Bladder microvascular endothelial cell (primary cell): ENCODE measurements at places on chromosomes 12 and 14. TPM values are rescaled to one million over a fixed set of nuclear protein-coding genes. Genes with fewer than 3 reads are reported as not detected.

Gene TAS2R50
- 1.1 and 9.0 TPM in 2 replicates for total RNA-seq

Gene RDH11
- total RNA-seq, result 63.0 and 92.8 TPM in 2 replicates

Gene IGF1
- total RNA-seq, result 0.57 and 0.65 TPM in 2 replicates

Gene CLEC9A
- total RNA-seq, result not detected in 2 replicates

Gene POTEM
- total RNA-seq, result not detected in 2 replicates

Gene RFX4
- total RNA-seq, result not detected in 2 replicates

Gene TMEM132D
- total RNA-seq, result not detected in 2 replicates

Gene FAM186B
- total RNA-seq, result under 0.01 and 0.06 TPM in 2 replicates

Gene GPRC5A
- 2.9 and 4.9 TPM in 2 replicates for total RNA-seq

Gene REM2
- total RNA-seq, result not detected in 2 replicates

Gene ACOT6
- total RNA-seq, result not detected in 2 replicates

Gene LRRIQ1
- total RNA-seq, result under 0.01 and 0.57 TPM in 2 replicates

Gene DHRS2
- total RNA-seq, result 0.13 and 0.16 TPM in 2 replicates

Gene DDIT3
- 8.1 and 12.8 TPM in 2 replicates for total RNA-seq

Gene P3H3
- total RNA-seq, result 10.4 and 30.2 TPM in 2 replicates

Gene PUS1
- total RNA-seq, result 7.6 and 22.5 TPM in 2 replicates

Gene TMEM233
- total RNA-seq, result 0.16 and 0.38 TPM in 2 replicates

Gene CISTR
- total RNA-seq, result not detected in 2 replicates

Gene FOXJ2
- 3.4 and 5.7 TPM in 2 replicates for total RNA-seq
